ENCODE measurements at places on chromosomes 13 and 19. TPM values are rescaled to one million over a fixed set of nuclear protein-coding genes. Genes with fewer than 3 reads are reported as not detected.

GRCh38 chr13:33932769-33933406 is 114.9 kb downstream of the RFC3 start:
- no peak for DNase-seq
- no peak overlapping the region for H3K27ac ChIP-seq
- H3K4me1 ChIP-seq: peaks cover 8% of the 10 kb centered on the region
- no peaks in the 10 kb centered on the region for H3K36me3 ChIP-seq
- no peak overlapping the region for H3K4me3 ChIP-seq

GRCh38 chr13:51778392-51778791 is 25.6 kb downstream of the DHRS12 start:
- H3K27ac ChIP-seq: no peak overlapping the region
- H3K4me1 ChIP-seq: no peaks in the 10 kb centered on the region
- H3K4me3 ChIP-seq: no peak overlapping the region
- no peak for DNase-seq
- H3K36me3 ChIP-seq: no peaks in the 10 kb centered on the region

GRCh38 chr19:18029617-18030338 is 21.8 kb downstream of the ARRDC2 start:
- no peaks in the 10 kb centered on the region for H3K27me3 ChIP-seq
- no peaks in the 10 kb centered on the region for H3K36me3 ChIP-seq
- H3K27ac ChIP-seq: no peak overlapping the region
- peaks cover 7% of the 10 kb centered on the region for H3K4me1 ChIP-seq
- no peak overlapping the region for H3K4me3 ChIP-seq
- no peak for DNase-seq

Gene ZNF611
- 16.3 TPM for total RNA-seq

Gene ZNF99
- not detected for total RNA-seq

Measured in chondrocyte (in vitro differentiated cells).